Activated T-helper 2 cell treated with anti-CD3 and anti-CD28 coated beads, Interferon-gamma antibody, Interleukin-2, Interleukin-4, amounts not matched to agents 10 μg/mL and 5 μg/mL and 100 μg/mL, durations not matched to agents 14 hours and 24 hours and 36 hours (primary cell): ENCODE measurements at places on chromosomes 5 and 9. TPM values are rescaled to one million over a fixed set of nuclear protein-coding genes. Genes with fewer than 3 reads are reported as not detected.

The HDAC3 gene
- 92.4 and 95.2 TPM in 2 replicates for total RNA-seq

The MAP1B gene
- total RNA-seq = 0.32 and 0.57 TPM in 2 replicates

The OMD gene
- total RNA-seq = not detected in 2 replicates

The TNFSF15 gene
- 0.25 and 0.28 TPM in 2 replicates for total RNA-seq

The PPIC gene
- not detected in 2 replicates for total RNA-seq

The LIX1 gene
- not detected in 2 replicates for total RNA-seq

The SPINK4 gene
- total RNA-seq = not detected in 2 replicates

The TTC23L gene
- total RNA-seq = not detected in 2 replicates

The SH3PXD2B gene
- 0.11 and 0.21 TPM in 2 replicates for total RNA-seq

The HDHD3 gene
- total RNA-seq = 18.7 and 18.8 TPM in 2 replicates

- no peak for DNase-seq
Observed at GRCh38 chr5:149206524-149207141, 65.0 kb upstream of the AFAP1L1 start.

DNA sequence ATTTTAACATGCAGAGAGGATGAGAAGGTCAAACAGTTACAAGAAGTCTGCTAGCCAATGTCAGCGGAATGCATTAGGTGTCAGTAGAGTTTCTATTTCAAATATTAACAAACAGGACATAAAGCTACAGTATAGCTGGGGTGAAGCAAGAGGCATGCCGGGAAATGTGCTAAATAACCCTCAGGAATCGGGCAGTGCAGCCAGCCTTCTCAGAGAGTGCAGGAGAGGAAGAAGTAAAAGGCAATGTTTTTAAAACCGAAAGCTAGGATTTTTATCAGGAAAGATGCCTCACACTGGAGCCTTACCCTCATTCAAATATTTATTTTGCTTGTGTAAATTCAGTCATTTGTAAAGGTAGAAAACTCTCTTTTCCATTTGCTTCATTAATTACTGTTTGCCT lies 59.1 kb upstream of the SH3GL2 start:
- DNase-seq = no peak

- no peak for DNase-seq
Observed at GRCh38 chr5:370959-371810, 49.7 kb downstream of the AHRR start.

- no peak for DNase-seq
Observed at GRCh38 chr5:96919754-96920197, 16.1 kb upstream of the LNPEP start.

GRCh38 chr5:54093861-54094260 lies 216.5 kb downstream of the ARL15 start:
- no peak for DNase-seq

DNA sequence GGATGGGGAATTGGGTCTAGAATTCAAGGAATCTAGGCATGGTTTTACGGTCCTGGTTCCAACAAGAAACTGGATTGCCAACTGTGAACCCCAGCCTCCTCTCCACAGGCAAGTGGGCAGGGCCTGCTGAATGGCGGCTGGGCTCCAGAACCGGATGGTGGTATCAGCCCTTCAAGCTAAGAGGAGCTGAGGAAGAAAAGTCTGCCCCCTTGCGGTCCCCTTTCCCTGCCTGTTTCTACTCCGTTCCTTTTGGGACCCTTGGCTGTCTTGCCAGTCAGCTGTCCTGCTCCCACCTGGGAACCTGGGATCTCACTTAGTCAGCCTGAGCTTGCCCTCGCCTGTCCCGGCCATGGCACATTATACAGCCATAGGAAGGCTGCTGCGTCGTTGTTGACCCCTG lies 234.4 kb upstream of the DAPK1 start:
- DNase-seq = no peak

DNA sequence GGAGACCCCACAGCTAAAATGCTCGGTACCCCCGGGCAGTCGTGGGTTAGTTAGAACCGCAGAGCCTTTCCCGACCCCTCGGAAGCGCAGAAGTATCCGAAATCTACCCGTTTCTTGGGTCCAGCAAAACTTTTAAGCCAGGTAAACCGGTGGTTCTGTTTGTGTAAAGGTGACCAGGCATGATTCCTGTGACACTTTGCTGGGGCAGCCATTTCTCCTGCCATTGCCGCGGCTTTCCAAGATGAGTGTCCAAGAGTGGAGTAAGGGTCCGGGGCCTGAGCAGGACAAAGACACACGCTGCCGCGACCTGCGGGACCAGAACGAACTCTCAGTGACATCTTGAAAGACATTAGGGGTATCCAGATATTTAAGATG lies 655 bp downstream of the MARVELD2 start:
- DNase-seq = no peak

DNA sequence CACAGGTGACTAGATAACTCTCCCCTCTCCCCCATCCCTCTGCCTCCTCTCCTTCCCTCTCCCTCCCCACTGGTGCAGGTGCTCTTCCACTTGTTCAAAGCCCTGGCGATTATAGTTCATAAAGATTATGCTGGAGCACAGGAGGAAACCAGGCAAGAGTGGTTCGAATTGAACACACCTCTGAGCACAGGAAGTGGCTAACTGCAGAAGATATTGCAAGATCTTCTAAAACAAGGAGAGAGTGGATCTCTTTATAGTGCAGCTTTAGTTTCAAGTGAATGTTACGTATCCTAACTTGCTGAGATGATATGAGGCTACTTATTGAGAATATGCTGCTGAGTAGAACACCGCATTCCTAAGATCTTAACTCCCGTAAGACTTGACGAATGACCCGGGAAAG lies 178.4 kb downstream of the GOLPH3 start:
- no peak for DNase-seq

DNA sequence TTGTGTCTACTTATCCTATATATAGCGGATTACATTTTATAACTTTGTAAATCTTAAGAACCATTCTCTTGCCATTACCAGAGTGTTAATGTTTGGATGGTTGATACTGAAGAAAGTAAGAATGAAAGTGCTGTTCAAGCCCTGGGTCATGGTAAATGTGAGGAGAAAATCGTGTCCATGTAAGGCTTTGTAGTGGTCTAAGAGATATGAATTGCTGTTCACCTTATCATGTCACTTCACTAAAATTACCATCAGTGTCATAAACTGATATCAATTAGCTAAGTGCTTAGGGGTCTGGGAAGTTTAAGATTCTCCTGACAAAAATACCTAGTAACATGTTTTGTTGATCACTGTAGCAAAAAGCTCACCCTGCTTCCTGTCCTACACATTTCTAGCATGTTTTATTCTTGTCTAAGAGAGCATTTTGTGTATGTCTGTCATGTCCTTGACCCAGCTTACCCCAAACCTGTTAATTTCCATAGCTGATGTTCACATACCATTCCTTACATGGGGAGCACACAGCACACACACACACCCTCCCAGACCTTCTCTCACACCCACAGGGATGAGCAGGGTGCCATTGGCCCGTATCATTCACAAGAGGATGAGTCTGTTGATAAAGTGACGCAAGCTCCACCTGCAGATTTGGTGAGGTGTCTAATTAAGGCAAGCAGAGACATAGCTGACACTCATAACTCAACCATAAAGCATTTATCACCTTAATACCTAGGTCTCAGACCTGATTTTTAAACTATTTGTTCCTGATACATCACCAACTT lies 125.1 kb upstream of the PAM start:
- DNase-seq = no peak

DNA sequence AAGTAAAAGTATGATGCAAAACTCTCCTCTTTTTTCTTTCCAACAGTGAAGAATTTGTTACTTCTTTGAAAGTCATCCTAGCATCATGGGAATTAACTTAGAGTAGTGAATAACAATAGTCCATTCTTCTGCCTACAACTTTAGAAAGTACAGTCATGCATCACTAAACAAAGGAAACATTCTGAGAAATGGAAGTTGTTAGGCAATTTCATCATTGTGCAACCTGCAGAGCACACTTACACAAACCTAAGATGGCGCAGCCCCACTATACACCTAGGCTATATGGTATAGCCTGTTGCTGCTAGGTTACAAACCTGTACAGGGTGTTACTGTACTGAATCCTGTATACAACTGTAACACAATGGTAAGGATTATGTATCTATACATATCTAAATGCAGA lies 1209.3 kb upstream of the C9orf72 start:
- no peak for DNase-seq

DNA sequence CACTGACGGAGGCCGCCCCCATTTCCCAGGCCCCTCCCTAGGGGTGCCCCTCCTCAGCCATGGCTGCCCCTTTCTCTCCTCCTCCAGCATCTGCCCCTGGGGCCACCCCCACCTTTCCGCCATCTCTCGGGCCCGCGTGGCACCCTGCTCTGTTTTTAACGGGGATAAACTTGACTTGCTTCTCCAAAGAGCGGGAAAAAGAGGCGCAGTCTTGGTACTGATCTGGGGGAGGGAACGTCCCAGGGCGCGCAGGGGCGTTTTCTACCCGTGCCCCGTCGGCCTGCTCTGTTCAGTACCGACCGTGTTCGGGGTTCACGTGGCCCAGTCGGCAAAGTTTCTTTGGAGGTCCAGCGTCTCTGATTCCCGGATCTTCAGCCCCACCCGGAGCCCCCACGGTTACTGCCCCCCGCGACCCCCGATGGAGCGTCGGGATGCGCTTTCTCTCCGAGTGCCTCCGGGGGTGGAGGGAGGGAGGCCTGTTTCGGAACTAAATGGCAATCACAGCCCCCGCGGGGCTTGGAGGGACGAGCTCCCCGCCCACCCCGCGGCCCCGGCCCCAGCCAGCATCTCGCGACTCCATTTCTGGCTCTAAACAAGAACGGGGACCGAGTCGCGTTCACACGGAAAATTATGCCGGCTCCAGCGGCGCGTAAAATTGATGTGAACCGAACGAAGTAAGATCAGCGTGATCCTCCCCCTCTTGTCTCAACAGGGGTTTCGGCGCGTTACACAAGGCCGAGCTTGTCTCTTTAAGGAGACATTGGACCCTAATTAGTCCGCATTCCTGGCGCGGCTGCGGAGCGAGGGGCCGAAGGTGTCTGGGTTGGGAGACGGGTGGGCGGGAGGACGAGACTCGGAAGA lies 1.1 kb upstream of the TLE4 start:
- peak; percentile 38 for DNase-seq

DNA sequence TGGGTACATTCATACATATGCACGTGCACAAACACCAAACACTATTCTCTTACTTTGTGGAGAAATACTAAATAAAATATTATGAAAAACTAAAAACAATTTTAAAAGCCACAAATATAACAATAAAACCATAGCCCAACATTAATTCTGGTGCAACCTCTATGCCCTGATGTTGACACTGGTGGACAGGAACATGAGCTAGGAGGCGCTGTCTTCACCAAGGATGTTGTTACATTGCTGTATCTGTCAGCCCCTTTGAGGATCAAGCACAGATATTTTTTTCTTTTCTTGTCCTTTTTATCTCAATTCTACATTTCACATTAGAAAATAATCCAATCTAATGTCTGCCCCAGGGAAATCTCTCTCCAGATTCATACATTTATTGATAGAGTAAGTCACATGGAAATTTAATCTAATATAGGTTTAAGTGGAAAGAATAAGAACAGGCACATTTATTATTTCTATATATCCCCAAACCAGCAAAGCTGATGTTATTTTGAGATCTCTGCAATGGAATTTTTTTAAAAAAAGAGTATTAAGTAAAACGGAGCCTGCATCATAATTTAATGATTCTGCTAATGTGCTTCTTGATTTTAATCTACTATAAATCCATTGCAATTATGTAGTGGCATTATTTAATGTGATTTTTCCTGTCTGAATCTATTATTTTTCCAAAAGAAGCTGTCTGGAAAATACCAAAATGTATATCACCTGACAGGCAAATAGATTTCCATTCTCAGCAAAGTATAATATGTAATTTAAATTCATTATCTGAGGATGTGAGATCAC lies 716.5 kb downstream of the MTRR start:
- DNase-seq = no peak

DNA sequence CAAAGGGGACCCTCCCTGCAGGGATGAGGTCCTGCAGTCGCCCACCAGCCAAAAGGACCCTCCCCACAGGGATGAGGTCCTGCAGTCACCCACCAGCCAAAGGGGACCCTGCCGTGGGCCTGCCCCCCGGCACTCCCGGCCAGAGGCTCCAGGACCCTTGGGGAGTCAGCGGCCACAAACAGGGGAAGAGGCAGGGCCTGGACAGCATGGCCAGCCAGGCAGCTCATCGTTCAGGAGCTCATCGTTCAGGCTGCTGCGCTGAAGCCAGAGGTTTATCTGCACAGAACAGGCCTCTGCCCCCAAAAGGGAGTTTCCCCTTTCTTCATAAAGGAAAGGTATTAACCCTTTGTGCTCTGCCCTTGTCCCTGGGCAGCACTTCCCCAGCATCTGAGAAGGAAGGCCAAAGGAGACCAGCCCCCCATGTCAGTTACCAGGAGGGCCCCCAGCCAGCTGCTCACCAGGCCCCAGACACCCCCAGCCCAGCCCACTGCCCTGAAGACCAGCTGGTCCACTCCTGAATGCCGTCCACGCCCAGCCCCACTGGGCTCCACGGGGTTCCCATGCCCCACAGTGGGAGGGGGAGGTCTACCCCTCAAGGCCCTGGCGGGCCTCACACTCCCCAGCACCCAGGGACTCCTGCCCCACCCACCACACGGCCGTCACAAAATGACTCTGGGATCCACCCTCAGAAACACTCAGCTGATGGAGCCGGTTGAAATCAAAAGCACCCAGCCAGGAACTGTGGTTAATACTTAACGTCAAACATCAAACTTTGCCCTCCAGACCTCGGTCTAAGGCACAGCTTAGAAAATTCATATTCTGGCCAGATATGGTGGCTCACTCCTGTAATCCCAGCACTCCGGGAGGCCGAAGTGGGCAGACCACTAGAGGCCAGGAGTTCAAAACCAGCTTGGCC lies 6.3 kb downstream of the SLC12A7 start:
- DNase-seq = peak; percentile 79

GRCh38 chr5:157269165-157269671 lies 3.3 kb downstream of the CYFIP2 start:
- DNase-seq = no peak

DNA sequence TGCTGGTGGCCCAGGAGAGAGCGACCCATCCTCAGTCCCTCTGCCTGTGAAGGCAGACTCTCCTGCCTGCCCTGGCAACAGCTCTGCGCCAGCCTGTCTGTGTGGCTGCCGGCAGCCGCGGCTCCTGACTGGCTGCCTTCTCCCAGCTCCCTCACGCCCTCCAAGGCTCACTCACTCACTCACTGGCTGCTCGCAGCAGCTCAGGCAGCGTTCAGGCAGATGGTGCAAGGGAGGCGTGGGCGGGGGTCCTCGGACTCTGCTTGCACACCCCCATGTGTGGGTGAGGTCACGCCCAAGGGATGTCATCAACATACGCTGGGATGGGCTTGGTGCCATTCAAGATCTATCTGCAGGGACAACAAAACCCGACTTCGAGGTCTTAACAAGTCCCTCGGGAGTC lies 66.7 kb downstream of the DAB2IP start:
- no peak for DNase-seq

DNA sequence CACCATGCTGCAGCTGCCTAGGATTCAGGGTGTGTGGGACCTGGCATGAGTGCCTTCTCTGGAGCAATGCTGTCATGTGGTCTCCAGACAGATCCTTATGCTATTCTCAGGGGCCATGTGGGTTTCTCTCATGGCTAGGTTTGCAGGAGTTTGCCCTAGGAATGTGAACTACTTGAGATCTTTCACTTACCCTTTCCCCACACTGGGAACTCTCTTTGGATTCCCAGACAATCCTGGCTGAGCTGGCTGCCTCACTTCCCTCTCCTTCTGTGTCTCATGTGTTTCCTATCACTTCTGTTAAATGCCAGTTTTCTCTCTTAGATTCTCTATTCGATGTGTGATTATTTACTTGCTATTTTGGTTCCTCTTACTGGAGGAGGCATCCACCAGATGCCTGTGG lies 270.2 kb upstream of the RASA1 start:
- no peak for DNase-seq
